ENCODE measurements at places on chromosomes 1 and 21.

- DNase-seq: no peak
These were observed 261.4 kb upstream of the ZP4 start for GRCh38 chr1:238152119-238152518.

GRCh38 chr1:21657456-21658190, 11.5 kb downstream of the RAP1GAP start:
- no peak for DNase-seq

GRCh38 chr1:8902765-8903164, 24.3 kb upstream of the ENO1 start:
- DNase-seq: no peak

GRCh38 chr1:164602101-164602422, 43.1 kb downstream of the PBX1 start:
- no peak for DNase-seq

DNA sequence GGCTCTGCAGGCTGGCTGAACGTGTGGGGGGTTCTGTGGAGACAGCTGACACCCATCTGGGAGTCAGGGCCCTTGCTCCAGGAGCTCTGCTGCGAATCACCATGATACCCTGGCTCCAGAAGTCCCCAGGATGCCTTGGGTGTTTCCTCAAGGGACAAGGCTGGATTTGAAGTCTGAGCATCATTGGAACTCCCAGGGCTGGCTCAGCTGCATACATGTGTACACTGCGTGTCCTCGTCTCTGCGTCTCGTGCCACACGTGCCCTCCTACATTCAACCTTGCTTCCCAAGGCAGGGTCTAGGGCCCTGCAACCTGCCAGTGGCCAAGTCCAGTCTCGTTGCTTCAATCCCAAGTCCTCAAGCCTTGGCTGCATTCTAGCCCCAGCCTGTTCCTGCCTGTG, 11.7 kb downstream of the CSF1 start:
- DNase-seq: no peak

- DNase-seq: no peak
These were observed 110.6 kb downstream of the NPHP4 start for GRCh38 chr1:5881526-5882222.

DNA sequence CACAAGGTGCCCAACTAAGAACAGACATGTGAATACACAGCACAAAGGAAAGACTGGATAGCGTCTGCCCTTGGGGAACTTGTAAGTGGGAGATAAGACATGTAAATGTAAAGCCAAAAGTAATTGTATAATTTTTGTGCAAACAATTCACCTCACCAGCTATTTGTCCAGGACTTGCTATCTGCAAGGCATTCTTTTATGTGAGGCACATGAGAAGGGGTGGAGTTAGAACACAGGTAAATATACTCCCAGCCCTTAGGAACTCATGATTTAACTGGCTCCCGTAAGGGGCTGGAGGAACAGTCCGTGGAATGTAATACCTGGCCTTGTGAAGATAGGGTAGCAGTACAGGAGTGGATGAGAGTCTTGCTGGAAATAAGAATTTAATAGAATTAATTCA, 61.3 kb downstream of the CDK18 start:
- DNase-seq: no peak

GRCh38 chr1:7500381-7501083, 270.6 kb upstream of the VAMP3 start:
- DNase-seq: no peak

DNA sequence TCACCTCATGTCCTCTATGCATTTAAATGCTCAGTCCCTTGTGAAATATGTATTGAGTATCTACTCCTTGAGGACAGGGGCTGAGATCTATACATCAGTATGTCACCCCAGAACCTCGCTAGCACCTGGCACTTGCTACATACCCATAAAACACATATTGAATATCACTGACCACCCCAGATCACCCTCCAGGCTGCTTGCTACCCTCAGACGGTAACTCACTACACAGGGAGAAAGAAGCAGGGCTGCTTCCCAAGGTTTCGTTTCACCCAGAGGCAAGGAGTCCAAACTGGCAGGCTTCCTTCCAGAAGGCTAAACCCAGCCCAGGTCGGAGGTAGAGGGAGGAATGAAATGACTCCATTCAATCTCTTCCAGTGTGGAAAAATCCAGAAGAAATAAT, 8.5 kb downstream of the INKA2 start:
- no peak for DNase-seq

- no peak for DNase-seq
These were observed 47.9 kb downstream of the DDAH1 start for GRCh38 chr1:85417017-85417416.

GRCh38 chr21:35982717-35983116, 77.6 kb downstream of the SETD4 start:
- DNase-seq: no peak

- DNase-seq: peak; percentile 64
These were observed 211.6 kb downstream of the LMX1A start for GRCh38 chr1:165144757-165145397.

DNA sequence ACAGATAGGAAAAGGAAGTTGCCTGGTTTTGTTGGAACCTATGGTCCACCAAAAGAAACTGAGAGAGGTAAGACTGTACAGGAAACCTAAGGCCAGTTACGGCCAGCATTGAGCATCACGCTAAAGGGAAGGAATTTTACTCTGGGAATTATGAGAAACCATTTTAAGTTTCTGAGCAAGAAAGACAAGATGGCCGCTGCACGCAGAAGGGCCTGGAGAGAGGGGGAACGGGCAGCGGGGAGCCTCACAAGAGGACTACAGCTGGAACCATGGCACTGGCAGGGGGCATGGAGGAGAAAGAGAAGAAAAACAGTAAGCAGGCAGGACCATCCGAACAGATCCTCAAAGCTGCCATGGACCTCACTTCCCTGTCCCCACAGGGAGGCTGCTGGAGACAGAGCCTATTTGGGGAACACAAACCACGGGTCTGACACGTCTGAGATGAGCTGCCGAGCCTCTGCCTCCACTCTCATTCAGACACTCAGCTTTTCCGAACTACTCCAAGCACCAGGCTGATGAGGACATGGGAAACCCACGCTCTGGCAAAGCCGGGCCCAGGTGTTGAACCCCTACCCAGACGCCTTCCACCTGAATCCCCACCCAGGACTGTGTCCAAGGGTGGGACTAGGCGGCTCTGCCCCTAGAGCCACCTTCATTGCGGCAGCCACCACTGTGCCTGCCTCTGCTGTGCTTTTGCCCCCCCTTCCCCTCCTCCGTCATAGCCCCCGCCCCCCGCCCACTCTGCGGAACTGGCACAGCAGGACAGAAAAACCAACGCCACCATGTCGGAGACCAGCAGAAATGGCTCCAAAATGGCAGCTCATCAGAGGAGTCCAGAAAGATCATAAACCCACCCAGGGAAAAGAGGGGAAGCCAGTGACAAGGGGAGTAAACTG, 69.0 kb downstream of the CD46 start:
- DNase-seq: no peak

GRCh38 chr1:240027059-240027462, 64.6 kb upstream of the FMN2 start:
- peak; percentile 58 for DNase-seq

- peak; percentile 58 for DNase-seq
These were observed 131.6 kb downstream of the LHX8 start for GRCh38 chr1:75265792-75266191.

DNA sequence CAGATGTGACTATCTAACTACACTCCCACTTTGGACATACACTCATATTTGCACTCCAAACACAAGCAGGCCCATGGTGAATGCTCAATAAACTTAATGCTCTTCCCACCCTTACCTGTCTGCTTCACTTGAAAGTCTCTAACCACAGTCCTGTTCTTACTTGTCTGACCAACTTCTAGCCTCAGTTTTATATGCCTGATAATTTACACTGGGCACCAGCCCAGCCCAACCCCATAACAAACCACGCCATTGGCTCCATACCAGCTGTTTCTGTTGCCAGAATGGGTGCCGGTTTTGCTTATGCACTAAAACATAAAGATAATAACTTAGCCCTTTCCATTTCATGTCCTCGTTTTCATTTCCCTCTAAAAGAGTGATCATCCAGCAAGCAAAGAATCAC, 395.4 kb downstream of the NTNG1 start:
- DNase-seq: no peak

DNA sequence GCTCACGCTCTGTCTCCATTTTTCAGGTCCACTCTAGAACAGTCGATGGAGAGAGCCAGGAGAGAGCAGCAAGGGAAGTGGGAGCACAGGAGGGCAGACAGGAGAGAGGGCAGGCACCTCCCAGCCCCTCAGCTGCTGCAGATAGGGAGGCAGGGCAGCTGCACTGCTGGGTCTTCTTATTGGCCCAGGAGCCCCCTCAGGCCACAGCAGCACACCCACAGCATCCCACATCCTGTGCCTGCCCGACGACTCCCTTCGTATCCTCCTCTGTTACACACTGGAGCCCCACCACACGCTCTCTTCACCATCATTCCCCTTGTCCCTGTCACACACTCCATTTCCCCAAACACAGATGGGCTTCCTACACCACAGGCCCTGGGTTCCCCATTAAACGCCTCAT, 13.7 kb upstream of the ARTN start:
- no peak for DNase-seq

GRCh38 chr1:37469386-37469785, 5.0 kb upstream of the ZC3H12A start:
- no peak for DNase-seq

DNA sequence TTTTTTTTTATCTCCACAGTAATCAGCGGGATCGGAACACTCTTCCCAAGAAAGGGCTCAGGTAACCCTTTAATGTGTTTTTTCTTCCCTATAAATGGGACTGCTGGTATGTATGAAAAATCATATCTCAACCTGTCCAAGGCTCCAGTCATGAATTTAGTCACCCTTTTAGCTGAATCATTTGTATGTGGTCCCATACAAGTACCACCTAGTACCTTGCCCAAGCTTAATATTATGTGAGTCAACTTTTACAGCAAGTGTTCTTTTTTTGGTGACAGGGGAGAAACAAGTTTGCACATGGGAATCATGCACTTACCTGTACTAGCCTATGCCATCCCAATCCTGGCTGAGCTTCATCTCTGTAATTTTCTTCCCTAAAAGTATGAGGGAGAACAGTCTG, 43.7 kb upstream of the IPO9 start:
- no peak for DNase-seq

GRCh38 chr1:2347896-2348295, 43.5 kb downstream of the MORN1 start:
- no peak for DNase-seq

DNA sequence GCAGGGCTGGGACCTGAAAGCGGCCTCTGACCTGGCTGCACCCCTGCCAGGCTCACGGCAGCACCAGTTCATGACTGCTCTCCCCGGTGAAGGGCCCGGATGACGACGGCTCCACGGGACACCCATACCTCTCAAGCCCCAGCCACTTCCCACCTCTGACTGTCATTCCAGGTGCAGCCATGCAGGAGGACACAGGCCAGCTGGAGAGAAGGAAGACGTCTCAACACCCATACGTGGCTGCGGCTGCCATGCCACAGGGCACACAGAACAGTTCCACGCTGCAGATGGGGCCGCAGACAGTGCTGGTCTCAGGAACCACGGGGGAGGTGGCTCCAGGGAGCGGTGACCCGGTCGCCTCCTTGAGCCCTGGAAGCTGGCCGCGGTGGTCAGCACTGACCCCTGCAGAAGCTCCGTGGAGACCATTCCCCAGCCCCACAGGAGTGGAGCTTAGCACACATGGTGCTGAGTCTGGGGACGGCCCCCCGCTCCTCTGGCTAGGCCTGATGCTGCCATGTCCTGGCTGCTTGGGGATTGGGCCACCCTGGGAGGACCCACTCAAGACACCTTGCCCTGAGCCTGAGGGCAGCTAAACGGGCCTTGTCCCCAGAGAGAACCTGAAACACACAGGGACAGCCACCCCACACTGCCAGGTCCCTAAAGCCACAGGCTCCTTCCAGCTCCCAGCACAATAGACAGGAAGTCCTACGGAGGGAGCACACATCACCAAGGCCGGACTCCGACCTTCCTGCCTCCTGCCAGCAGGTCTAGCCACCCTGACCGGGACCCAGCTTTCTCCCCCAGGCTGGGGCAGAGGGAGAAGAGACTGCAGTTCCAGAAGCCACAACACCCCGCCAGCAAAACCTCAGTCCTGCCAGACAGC, 8.6 kb downstream of the WNT9A start:
- DNase-seq: no peak

DNA sequence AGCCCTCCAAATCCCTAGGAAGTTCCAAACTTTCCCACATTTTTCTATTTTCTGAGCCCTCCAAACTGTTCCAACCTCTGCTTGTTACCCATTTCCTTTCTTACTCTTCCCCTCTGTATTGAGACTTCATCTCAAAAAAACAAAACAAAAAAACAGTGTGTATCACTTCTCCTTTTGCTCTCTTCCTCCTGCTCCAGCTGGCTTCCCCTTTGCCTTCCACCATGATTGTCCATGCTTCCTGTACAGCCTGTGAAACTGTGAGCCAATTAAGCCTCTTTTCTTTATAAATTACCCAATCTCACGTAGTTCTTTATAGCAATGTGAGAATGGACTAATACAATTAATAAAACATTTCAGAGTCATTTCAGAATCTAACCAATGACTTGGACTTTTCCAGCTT, 69.6 kb upstream of the KRTAP19-8 start:
- DNase-seq: peak; percentile 71

- DNase-seq: peak; percentile 89
These were observed 16.3 kb upstream of the PLCH2 start for GRCh38 chr1:2459757-2460156.

- peak; percentile 52 for DNase-seq
These were observed 3.5 kb downstream of the EPHX1 start for GRCh38 chr1:225813214-225813964.

- DNase-seq: no peak
These were observed 84.3 kb downstream of the KCNK2 start for GRCh38 chr1:215166886-215167285.

- no peak for DNase-seq
These were observed 50.5 kb downstream of the PEX14 start for GRCh38 chr1:10525208-10525607.

DNA sequence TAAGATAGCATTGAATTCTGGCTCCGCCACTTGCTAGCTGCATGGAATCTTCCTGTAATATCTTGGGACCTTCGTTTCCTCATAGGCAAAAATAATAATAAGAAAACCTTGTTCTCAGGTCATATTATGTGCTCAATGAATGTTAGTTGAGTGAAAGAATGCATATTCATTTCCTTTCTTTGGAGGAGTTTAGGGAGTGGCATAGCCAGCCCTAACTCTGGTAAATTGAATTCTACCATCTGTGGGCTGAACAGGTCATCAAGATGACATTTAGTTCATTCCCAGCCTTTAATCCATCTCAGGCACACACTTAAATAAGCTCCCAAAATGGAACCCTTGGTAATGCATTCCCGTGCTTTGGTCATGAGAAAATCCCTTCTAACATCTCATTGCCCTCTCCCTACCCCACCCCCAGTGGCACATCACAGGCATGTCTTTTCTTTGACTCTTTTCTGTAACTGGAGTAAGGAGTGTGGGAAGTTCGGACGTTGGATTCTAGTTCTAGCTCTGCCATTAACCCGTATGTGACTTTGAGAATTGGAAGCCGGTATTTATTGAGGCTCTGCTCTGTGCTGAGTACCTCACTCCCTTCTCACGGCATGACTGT, 13.2 kb upstream of the MYOG start:
- DNase-seq: no peak

GRCh38 chr1:198449727-198450433, 90.6 kb downstream of the ATP6V1G3 start:
- DNase-seq: no peak

GRCh38 chr1:56501426-56501825, 77.9 kb downstream of the PLPP3 start:
- DNase-seq: no peak

- DNase-seq: no peak
These were observed 634.3 kb downstream of the PTPRU start for GRCh38 chr1:29870621-29871020.

Measured in pons (tissue), 1 donor.